Karpas-422 (cell line): ENCODE measurements at places on chromosomes 3 and 15.

- peak; percentile 35 for DNase-seq
Observed at GRCh38 chr15:48719668-48720067, 74.2 kb upstream of the FBN1 start.

- DNase-seq, result no peak
Observed at GRCh38 chr3:15926871-15927270, 129.1 kb upstream of the ANKRD28 start.

GRCh38 chr3:138332472-138333073, 2.9 kb upstream of the NME9 start:
- DNase-seq, result peak; percentile 60

DNA sequence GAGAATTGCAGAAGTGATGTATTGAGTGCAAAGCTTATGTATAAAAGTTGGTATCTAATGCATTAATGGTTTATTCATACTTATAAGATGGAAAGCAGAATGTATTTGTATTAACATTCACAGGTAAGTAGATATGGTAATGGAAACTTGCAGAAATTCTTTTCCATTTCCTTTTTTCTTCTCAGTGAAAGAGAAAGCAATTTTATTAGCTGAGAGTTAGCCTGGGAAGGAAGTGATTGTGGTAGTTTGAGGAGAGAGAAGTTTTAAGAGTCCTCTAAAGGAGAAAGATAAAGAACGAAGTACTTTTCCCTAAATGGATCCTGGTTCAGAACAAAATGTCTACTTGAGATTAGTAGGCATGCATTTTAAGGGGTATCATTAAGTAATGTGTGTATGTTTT, 60.1 kb upstream of the OSTN start:
- DNase-seq, result no peak

DNA sequence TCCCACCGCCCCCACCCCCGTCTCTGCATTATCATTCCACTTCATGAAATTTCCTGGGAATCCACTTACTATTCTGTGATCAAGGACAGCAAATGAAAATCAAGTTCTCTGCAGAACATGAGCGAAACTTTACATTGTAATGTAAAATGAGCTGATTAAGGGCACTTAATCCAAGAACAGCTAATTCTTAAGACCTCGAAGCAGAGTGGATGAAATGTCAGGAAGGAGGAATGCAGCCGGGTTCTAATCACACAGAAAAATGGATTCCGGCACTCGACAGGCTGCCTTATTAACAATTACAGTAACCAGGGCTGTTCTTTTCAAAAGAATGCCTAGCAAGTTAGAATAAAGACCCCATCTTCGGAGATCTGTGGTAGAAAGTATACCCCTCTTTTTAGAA, 57.5 kb downstream of the RFTN1 start:
- DNase-seq, result no peak

DNA sequence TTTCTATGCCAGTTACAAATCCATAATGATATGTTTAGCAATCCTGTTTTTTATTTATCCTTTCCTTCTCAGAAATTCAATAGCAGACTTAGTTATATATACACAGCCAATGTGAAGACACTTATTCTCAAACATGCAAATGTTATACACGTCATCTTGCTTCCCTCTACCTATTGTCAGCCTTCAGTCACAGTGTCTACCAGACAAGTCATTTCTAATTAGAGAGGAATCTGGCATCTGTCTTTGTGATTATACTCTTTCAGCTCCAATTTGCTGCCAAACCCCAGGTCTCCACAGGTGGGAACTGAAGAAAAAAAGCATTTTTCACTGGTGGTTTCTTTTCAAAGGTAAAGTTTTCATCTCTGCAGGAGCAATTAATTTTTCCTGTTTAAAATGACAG, 793.1 kb downstream of the AGBL1 start:
- no peak for DNase-seq

- no peak for DNase-seq
Observed at GRCh38 chr3:29410220-29410619, 129.3 kb downstream of the RBMS3 start.

- DNase-seq, result no peak
Observed at GRCh38 chr15:82062479-82063454, 16.9 kb upstream of the MEX3B start.

GRCh38 chr3:38059591-38059990, 20.6 kb downstream of the DLEC1 start:
- DNase-seq, result no peak

DNA sequence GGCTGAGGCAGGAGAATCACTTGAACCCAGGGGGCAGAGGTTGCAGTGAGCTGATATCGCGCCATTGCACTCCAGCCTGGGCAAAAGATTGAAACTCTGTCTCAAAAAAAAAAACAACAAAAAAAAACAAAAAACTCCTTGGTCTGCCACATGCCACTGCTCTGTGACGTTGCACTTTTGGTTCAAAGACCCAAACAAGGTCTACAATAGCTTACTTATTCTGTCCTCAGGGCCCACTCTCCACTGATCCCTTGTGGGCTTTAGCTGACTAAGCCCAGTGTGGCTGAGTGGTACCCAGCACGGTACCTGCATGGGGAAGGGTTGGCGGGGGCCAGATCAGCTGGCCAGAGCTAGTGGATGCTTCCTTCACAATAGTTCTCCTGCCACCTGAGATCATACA, 1.8 kb downstream of the MON1A start:
- DNase-seq, result no peak
